Naive thymus-derived CD4-positive, alpha-beta T cell (primary cell): ENCODE measurements at places on chromosomes 16 and 17. TPM values are rescaled to one million over a fixed set of nuclear protein-coding genes. Genes with fewer than 3 reads are reported as not detected.

DNA sequence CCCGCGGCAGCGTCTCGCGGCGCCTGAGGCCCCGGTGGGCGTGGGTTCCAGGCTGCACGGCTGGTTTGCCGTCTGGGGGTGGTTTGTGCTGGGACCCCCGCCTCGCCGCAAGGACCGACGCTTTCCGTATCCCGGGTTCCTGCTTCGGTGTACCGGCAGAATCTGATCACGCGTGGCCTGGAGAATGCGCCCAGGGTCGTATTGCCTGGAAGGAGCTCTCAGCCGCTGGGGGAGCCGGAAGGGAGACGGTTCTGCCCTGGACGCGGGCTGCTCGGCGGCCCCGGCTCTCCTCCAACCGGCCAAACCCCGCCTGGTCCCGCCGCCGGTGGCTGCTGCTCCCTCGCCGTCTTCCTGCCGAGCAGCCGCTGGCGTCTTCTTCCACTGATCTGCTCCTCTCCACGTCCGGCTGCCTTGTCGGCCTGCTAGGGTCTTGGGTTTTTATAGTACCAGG lies 39.8 kb downstream of the ZNF778 start:
- H3K27me3 ChIP-seq, result peaks cover 4% of the 10 kb centered on the region
- H3K36me3 ChIP-seq, result no peaks in the 10 kb centered on the region
- peaks cover 10% of the 10 kb centered on the region for H3K4me1 ChIP-seq
- DNase-seq, result no peak

DNA sequence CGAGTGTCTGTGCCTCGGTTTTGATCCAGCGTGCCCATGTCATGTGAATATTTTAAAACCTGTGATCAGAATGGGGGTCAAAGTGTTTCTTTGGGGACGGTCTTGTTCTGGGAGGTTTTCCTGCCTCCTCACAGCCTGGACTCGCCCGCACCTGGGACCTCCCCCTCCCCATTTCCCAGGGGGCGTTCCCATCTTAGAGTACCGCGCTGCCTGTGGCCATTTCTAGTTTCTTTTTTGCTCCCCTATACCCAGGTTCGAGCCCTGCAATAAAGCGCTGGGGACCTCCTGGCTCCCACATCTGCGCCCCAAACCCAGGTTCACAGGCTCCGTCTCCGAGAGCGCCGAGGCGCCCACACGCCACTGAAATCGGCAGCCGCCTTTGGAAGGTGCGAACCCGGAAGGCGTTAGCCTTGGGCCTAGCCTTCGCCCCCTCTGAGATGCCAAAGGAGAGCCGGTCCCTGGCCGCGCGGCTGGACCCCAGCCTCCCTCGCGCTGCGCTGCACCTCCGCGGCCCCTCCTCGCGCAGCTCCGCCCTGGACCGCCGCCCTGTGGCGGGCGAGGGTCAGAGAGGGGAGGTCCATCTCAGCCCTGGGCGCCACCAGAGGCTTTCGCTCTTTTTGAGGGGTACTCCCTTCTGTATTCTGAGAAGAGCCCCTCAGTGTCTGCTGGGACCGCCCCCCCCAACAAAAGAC lies 1.7 kb downstream of the KCNJ12 start:
- no peaks in the 10 kb centered on the region for H3K36me3 ChIP-seq
- H3K27me3 ChIP-seq, result no peaks in the 10 kb centered on the region
- H3K4me3 ChIP-seq, result no peak overlapping the region
- H3K4me1 ChIP-seq, result no peaks in the 10 kb centered on the region
- H3K27ac ChIP-seq, result no peak overlapping the region

DNA sequence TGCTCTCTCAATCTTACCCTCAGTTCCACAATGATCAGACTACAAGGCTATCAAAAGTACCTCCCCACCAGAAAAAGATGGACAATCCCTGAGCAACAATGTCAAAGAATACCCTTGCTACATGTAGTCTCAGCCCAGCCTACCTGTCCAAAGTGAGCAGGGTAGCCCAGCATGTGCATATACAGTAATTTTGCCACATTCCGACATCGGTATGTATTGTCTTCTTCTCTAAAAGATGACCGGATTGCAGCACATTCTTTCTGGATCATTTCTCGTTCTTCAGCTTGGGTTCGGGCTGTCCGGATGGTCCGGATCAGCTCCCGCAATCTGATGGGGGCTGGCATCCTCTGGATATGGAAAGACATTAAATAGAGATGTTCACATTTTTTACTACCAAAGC lies 19.5 kb downstream of the AP1G1 start:
- H3K27me3 ChIP-seq, result no peaks in the 10 kb centered on the region
- H3K4me1 ChIP-seq, result peaks cover 7% of the 10 kb centered on the region

DNA sequence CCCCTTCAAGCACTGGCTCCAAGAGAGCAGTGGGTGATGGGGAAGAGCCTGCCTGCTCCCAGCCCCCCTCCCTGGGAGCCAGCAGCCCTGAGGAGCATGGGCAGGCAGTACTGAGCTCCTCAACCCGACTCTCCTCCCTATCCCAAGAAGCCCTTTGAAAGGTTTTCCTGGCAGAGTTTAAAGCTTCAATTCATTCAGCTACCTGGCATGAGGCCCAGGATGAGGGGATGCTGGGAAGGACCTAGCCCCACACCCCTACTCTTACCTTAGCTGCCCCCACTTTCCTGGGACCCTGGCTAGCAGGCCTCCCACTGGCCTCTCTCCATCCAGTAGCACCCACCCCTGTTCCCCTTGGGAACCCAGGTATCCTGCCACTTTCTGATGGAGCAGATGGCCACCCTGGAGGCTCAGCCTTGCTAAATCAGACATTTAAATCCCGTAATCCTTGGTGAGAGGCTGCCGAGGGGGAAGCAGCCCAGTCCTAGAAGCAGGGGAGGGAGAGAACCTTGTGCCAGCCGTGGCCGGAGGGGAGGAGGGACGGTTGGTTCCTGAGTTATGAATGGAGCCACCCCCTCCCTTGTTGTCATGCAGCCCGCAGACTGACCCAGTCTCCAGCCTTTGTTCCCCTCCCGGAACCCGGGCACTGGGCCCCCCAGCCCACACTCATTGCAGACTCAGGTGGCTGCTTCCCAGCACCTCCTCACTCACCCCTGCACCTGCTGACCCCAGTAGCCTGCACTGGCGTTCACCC lies 17.1 kb downstream of the ATP1B2 start:
- H3K36me3 ChIP-seq, result peaks cover 60% of the 10 kb centered on the region
- no peak for DNase-seq
- H3K4me1 ChIP-seq, result no peaks in the 10 kb centered on the region
- H3K4me3 ChIP-seq, result no peak overlapping the region

DNA sequence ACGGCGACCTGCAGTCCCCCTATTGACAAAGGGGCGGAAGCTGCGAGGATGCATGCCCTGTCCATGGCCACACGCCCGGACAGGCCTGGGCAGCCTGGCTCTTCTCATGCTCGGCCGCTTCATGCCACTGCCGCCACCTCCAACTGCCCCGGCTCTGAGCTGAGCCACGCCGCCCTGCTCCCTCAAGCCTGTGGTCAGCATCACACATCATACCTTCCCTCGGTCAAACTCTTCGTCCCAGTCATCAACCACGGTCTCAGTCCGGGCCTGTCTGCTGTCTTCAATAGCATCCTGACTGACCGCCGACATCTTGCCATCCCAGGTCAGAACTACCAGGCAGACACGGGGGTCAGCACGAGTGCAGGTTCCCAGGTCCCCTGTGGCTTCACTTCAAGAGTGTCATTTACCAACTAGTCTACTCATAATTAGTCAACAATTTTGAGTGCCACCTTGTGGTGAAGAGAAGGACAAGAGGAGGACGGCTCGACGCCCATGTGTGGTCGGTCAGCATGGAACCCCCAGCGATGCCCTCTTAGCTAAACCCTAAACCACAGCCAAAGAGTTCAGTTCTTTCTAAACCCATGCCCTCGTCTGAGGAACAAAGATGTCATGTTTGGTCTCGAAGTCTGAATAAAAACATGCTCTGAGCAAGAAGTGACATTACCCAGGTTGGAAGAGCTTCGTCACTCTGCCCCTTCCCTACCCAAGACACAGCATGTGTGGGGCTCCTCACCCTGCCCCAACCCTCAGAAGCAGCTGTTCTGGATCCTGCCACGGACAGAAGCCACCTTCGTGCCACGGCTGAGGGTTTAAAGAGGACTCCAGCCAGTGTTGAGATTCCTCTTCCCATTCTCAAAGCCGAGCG lies 16.9 kb upstream of the CYTH1 start:
- H3K36me3 ChIP-seq, result peaks cover 26% of the 10 kb centered on the region
- no peaks in the 10 kb centered on the region for H3K27me3 ChIP-seq
- peak; percentile 59 for DNase-seq

GRCh38 chr16:56281249-56281805 lies 90.0 kb downstream of the GNAO1 start:
- H3K36me3 ChIP-seq, result no peaks in the 10 kb centered on the region
- H3K27me3 ChIP-seq, result no peaks in the 10 kb centered on the region
- no peak for DNase-seq
- no peak overlapping the region for H3K4me3 ChIP-seq
- H3K4me1 ChIP-seq, result peaks cover 29% of the 10 kb centered on the region

DNA sequence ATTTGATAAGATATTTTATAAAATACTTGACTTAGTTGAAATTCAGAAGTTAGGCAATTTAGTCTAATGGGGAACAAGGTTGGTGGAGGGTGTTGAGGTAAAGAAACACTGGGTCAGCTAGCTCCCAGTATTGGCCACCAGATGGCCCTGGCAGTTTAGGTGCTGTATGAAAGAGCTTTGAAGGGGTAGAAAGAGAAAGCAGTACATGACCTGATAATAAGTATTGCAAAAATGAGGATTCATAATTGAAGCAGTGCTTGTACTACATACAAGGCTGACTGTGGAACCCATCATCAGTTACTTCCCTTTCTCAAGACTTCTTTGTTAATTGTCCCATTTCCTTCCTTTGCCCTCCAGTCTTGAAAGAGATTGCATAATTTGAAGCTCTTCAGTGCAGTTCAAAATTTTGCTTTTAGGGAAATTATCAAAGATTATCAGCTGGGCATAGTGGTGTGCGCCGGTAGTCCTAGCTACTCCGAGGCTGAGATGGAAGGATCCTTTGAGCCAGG lies 29.4 kb downstream of the TANC2 start:
- H3K36me3 ChIP-seq, result no peaks in the 10 kb centered on the region
- DNase-seq, result no peak
- no peaks in the 10 kb centered on the region for H3K4me1 ChIP-seq
- no peak overlapping the region for H3K27ac ChIP-seq
- H3K4me3 ChIP-seq, result no peak overlapping the region

- H3K4me3 ChIP-seq, result no peak overlapping the region
- DNase-seq, result no peak
- no peak overlapping the region for H3K27ac ChIP-seq
These were observed 108.5 kb downstream of the RAB11FIP4 start for GRCh38 chr17:31499771-31500554.

GRCh38 chr17:43634591-43635125 lies 27.1 kb downstream of the MEOX1 start:
- H3K4me1 ChIP-seq, result no peaks in the 10 kb centered on the region
- no peaks in the 10 kb centered on the region for H3K27me3 ChIP-seq
- H3K36me3 ChIP-seq, result no peaks in the 10 kb centered on the region
- H3K4me3 ChIP-seq, result no peak overlapping the region
- no peak for DNase-seq
- H3K27ac ChIP-seq, result no peak overlapping the region

DNA sequence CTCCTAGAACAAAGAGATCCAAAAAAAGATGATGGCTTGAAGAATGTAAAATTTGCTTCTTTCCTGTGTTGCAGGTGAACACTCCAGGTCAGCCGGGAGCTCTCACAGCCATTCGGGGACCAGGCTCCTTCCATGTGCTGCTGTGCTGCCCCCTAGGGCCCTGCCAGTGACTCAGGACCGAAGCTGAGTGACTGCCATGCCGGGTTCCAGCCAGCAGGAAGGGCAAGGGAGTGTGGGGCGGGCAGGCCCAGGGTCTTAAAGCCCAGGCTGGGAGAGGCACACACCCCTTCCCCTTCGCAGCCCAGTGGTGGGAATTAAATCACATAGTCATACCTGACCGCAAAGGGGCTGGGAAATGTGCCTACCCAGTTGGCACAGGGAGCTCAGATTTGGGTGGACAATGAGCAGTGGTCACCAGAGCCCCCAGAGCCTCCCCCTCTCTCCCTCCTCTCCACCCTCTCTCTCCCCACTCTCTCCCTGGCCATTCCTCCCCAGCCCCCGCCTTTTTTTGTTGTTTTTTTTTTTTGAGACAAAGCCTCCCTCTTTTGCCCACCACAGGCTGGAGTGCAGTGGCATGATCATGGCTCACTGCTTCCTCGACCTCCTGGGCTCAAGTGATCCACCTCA lies 11.5 kb downstream of the EPOP start:
- no peak for DNase-seq
- H3K27ac ChIP-seq, result no peak overlapping the region
- no peaks in the 10 kb centered on the region for H3K4me1 ChIP-seq

DNA sequence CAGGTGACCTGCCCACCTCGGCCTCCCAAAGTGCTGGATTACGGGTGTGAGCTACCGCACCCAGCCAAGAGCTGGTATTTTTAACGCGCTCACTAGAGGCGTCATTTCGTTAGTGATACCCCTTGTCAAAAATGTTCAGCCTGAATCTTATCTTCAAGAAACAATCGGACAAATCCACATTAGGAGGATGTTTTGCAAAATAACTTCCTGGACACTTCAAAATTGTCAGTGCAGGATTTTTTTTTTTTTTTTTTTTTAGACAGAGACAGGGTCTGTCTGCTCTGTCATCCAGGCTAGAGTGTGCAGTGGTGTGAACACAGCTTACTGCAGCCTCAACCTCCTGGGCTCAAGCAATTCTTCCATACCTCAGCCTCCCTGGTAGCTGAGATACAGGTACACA lies 63.0 kb downstream of the RMI2 start:
- no peak for DNase-seq
- H3K36me3 ChIP-seq, result no peaks in the 10 kb centered on the region
- no peaks in the 10 kb centered on the region for H3K27me3 ChIP-seq
- H3K4me1 ChIP-seq, result no peaks in the 10 kb centered on the region

- peaks cover 9% of the 10 kb centered on the region for H3K27me3 ChIP-seq
- no peak for DNase-seq
- peak overlapping the region; percentile 13 for H3K4me3 ChIP-seq
- peaks cover 5% of the 10 kb centered on the region for H3K36me3 ChIP-seq
These were observed 1.3 kb upstream of the PCGF2 start for GRCh38 chr17:38749223-38750043.

- no peak overlapping the region for H3K4me3 ChIP-seq
- H3K36me3 ChIP-seq, result peaks cover 47% of the 10 kb centered on the region
- no peaks in the 10 kb centered on the region for H3K27me3 ChIP-seq
These were observed 1.9 kb downstream of the CEMP1 start for GRCh38 chr16:2529061-2529931.

Gene OR2C1
- 0.35 TPM for total RNA-seq

Gene HNF1B
- total RNA-seq, result 1.2 and 1.4 TPM in 2 replicates

Gene PRAC1
- not detected in 2 replicates for total RNA-seq

Gene CBLN1
- total RNA-seq, result not detected in 2 replicates
